ENCODE measurements at places on chromosomes 2 and 18.

DNA sequence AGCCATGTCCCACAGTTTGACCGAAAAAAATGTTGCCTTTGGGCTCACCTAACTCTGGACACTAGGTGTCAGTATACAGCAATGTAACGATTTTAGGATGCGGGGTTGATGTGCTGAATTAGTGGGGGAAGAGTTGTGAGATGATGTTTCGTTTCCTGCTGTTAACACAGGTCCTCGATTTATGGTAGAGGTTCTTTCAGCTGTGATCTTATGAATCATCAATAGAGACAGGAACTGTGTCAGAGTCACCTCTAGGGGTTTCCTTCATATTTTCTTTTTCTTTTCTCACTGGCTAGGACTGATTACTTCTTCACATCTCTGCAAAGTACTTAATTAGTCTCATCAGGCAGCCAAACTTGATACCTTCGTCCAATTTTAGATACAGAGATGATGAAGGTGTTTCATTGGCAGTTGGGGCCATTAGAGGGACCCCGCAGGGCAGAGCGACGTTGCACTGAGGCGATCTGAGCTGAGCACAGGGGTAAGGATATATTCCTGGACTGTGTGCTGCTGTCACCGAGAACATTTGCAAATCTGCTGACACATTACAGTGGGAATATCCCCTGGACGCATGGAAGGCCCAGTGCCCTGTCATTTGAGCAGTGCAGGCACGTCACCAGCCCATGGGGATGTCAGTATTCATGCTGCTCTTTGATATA, 10.2 kb upstream of the MMADHC start:
- DNase-seq: no peak

DNA sequence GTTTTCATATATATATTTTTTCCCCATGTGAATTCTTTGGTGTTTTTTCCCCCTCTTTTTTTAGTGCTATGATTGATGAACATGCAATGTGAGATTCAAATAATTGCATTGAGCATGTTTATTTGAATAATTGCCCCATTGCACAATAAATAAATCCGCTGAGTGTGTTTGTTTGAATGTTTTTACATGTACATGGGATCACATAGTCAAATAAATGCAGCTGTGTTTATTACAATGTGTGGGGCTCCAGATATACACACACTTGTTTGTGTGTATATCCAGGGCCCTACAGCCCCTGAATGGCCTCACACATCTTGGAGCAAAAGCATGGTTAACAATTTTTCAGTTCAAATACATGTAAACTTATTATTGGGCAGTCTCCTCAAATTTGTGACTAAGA, 134.5 kb downstream of the ZEB2 start:
- DNase-seq: no peak

DNA sequence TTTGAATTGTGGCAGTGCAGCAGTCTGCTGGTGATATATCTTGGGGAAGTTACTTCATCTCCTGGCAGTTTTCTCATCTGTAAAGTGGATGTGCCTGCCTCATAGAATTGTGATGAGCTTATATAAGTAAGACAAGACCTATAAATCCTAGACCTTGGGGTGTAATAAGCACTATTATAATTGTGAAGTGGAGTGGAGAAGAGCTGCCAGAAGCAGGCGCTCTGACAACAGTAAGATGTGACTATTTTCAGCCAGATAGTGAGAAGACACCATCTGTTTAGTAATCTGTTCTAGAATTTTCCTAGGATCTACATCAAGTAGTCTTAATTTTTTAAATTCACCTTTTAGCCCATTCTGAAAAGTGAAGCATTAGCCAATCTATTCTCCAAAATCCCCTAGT, 85.6 kb upstream of the TSPYL6 start:
- no peak for DNase-seq

DNA sequence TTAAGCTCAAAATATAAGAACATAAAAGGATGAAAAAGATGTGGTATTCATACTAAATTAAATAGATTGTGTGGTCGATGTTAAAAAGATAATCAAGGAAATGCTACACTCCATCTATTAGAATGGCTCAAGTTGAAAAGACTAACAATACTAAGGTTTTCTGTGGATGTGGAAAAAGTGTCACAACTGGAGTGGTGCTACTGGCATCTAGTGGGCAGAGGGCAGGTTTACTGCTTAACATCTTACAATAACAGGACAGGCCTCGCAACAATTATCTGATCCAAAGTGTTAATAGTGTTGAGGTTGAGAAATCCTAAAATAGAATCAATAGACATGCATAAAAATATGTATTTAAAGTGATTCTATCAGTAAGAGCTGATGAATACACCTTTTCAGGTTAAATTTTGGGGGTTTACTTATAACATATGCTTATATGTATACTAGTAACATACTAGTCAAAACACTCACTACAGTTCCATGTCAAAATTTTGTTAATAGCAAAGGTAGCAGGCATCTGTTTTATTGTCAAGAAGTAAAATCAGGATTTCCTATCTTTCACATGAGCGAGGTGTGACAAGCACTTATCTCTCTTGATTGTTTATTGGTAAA, 91.5 kb upstream of the TMEFF2 start:
- DNase-seq: no peak

DNA sequence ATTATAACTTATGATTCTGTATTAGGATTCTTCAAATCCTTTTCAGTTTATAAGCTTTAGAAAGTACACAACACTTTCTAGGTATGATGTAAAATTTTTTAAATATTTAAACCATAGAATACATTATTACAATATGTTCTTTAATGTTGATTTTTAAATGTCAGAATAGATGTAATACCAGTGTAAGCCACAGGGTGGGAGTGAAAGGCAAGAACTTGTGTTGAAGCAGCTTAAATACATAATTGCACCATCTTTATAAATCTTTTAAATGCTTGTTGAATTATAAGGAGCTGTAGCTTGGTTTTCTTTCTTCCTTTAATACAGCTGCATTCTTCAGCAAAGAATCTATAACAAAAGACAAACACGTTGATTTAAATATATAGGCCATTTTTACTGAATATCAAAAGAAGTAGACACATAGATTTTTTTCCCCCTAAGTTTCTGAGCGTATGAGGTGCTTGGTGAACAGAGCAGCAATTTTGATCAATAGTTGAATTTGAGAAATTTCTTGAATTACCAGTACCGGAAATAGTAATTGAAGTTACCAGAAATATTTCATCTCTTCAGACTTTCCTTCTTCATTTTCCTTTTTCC, 63.0 kb downstream of the TANK start:
- no peak for DNase-seq
